Forelimb muscle (tissue), 1 donor: ENCODE measurements at places on chromosomes 16 and 17. TPM values are rescaled to one million over a fixed set of nuclear protein-coding genes. Genes with fewer than 3 reads are reported as not detected.

- DNase-seq, result no peak
Observed at GRCh38 chr16:66580605-66581209, 1.4 kb downstream of the CMTM2 start.

DNA sequence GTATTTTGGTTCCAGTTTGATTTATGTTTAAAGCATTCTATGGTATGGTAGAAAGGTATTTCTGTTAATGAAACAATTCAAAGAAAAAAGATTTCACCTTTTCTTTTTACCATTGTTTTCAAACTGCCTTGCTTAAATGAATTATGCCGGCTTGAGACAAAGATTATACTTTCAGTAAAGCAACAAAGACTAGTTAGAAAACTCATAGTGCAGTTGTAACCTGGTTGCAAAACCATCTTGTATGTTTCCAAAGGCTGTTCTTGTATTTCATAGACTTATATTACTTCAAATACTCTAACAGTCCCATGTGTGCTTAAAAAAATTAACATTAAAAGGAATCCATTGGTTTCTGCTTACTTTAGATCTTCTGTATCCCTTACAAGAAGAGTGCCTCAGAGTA lies 118.5 kb upstream of the NACA2 start:
- no peak for DNase-seq

Gene CIBAR2
- polyA plus RNA-seq, result not detected

Gene CCDC40
- polyA plus RNA-seq, result 5.5 TPM

GRCh38 chr16:81080233-81080632 lies 3.2 kb upstream of the C16orf46 start:
- DNase-seq, result no peak

Gene ARHGDIG
- polyA plus RNA-seq, result 0.82 TPM

GRCh38 chr17:72346306-72346705 lies 225.5 kb downstream of the SOX9 start:
- no peak for DNase-seq

Gene CEP112
- 16.9 TPM for polyA plus RNA-seq
